ENCODE measurements at places on chromosomes 2 and 18.

DNA sequence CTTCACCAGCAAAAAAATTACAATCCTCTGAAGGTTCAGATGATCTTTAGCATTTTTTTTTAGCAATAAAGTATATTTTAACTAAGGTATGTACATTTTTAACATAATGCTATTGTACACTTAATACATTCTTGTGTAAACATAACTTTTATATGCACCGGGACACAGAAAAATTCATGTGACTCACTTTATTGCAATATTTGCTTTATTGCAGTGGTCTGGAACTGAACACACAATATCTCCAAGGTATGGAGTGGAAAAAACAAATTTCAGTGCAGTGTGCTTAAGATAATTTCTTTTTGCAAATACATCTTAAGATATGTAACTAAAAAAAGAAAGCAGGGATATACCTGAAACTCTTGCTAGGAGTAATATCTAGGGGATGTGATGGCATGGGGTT lies 5.1 kb upstream of the TWSG1 start:
- no peak for DNase-seq

- peak; percentile 72 for DNase-seq
Measured at GRCh38 chr2:290090-290722, 2.3 kb upstream of the ALKAL2 start.

GRCh38 chr2:121049131-121049530 lies 235.9 kb downstream of the TFCP2L1 start:
- no peak for DNase-seq

DNA sequence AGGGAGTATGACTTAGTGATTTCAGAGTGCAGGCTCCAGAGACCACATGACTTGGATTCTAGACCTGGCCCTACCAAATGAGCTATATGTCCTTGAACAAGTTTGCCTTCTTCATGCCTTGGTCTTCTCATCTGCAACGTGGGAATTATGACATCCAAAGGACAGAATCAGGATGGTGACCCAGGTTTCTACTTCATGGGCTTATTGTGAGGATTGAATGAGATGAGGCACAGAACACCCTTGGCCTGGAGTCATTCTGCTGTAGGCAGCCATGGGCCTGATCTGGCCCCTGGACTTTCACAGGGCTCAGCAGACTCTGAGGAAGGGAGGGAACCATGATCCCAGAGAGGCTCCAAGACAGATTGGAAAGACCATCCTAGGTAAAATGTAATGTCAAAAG lies 85.6 kb upstream of the HAAO start:
- no peak for DNase-seq

- DNase-seq = no peak
Measured at GRCh38 chr18:7735196-7735595, 168.1 kb downstream of the PTPRM start.

DNA sequence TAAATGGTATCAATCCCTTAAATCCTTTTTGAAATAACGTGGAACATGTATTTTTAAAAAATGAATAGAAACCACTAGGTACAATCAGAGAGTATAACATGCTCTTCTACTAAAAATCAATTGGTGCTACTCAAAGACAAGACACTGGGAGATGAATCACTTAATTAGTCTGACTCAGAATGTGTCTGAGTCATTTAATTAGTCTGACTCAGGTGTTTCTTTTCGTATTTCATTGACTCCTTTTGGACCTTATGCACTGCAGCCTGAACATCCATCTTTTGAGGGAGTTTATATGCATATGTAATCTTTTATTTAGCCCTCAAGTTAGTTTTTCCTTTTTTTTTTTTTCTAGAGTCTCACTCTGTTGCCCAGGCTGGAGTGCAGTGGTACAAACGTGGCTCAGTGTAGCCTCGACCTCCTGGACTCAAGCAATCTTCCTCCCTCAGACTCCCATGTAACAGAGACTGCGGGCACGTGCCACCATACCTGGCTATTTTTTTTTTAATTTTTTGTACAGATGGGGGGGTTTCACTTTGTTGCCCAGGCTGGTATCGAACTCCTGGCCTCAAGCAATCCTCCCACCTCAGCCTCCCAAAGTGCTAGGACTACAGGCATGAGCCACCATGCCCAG lies 26.5 kb downstream of the PPP4R3B start:
- no peak for DNase-seq

DNA sequence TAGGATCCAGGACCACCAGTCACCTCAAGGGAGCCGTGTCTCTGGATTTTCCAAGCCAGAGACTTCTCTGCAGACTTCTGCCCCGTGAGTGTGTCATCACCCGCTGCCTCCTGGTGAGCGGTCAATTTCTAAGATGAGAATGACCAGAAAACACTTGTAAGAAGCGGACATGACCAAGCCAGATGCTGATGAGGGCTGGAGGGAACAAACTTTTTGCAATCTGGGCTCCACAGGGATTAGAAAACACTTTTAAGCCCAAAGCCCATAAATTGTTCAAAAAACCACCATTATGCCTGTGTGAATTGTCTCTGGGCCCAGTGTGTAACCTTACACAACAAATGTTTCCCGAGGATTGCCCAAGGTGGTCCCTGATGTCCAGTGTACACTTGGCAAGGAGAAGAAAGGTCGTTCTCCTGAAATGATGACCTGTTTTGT lies 5.3 kb upstream of the NPPC start:
- no peak for DNase-seq

- DNase-seq = peak; percentile 73
Measured at GRCh38 chr2:201257956-201258665, 2.2 kb upstream of the CASP8 start.

GRCh38 chr2:2010251-2010650 lies 265.9 kb upstream of the PXDN start:
- DNase-seq = no peak

GRCh38 chr2:101781326-101781725 lies 83.8 kb downstream of the MAP4K4 start:
- DNase-seq = no peak

- no peak for DNase-seq
Measured at GRCh38 chr2:172481507-172482262, 54.3 kb downstream of the ITGA6 start.

DNA sequence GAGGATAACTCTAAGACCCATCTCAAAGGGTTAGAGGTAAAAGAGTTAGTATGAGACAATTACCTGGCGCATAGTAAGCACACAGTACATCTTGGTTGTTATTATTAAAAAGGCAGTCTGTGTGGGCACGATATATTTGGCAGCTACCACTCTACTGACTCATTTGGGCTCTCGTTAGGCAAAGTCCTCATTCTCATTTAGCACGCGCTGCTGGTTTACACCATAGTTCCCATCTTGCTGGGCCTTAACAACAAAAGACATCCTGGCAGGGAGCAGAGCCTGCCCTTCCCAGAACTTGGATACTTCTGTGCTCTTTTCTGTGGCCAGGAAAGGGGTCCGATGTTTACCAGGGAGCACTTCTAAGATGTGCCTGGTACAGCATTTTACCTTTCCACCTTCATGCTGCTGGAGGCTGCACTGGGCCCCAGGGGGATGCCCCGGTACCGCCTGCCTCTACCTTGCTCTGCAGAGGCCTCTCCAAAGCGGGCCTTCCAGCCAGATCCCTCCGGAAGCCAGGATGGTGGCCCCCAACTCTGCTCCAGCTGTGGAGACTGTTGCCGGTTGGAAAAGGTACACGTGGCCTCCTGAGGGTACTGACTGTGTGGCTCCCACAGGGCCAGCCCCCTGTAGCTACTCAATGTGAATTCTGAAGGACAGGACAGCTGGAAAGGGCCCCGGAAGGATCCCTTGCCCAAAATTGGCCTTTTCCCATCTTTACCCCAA lies 15.0 kb downstream of the GLI2 start:
- DNase-seq = peak; percentile 49

GRCh38 chr2:2146969-2147900 lies 183.8 kb downstream of the MYT1L start:
- DNase-seq = no peak

- DNase-seq = no peak
Measured at GRCh38 chr2:12243381-12243780, 473.4 kb upstream of the TRIB2 start.

DNA sequence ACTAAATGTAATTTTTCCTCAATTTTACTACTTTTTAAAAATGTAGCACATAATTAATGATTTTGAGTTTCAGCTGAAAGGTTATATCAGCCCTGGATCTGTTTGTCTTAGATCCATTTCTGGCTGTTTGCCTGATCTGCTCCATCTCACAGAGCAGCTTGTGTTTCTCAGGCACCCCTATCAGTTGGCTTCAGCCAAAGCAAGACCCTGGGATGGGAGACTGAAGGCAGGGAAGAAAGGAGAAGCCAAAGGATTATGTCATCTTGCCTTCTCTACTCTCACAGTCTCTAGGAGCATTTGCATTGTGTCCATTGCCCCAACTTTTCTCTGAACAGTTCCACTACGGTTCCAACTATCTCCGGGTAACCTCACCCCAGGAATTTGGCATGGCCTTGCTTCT lies 110.5 kb downstream of the CCDC148 start:
- DNase-seq = no peak
